GM13977 (cell line): ENCODE measurements at places on chromosomes 5 and 9.

DNA sequence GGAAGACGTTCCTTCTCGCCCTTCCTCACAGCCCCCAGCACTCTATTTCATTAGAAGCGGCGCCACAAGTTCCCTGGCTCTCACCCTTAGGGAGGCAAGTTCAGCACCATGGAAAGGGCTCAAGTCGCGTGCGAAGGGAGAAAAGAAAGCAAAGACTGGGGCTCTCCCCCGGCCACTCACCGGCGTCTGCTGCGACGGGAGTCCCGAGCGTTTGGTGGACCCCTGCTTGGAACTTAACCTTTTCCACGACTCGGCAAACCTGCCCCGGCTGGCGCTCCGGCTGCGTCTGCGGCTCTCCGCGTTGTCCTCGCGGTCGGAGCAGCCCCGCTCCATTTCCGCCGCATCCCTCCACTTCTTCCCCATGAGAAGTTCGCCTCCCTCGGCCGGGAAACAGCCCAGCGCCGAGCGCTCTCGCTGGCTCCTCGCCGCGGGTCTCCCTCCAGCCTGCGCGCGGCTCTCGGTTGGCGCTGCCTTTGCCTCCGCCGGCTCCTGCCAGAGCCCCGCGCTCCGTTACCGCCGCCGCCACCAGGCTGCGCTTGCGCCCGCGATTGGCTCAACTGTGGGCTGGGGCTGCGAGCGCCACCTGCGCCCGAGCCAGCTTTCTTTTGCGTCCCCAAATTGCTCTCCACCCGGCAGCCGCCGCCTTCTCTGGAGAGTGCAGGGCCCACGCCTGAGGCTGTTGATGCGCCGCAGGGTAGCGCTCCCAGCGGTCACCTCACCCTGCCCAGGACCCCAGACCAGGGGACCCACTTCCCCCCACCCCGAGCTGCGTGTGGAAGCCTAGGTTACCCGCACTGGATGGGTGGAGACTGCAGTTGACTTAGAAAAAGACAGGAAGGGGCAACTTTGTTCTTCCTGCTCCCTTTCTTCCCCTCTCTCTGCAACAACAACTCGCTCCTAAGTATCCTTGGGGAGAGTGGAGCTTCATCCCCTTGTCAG lies 321.6 kb downstream of the CEMIP2 start:
- DNase-seq: peak; percentile 68

DNA sequence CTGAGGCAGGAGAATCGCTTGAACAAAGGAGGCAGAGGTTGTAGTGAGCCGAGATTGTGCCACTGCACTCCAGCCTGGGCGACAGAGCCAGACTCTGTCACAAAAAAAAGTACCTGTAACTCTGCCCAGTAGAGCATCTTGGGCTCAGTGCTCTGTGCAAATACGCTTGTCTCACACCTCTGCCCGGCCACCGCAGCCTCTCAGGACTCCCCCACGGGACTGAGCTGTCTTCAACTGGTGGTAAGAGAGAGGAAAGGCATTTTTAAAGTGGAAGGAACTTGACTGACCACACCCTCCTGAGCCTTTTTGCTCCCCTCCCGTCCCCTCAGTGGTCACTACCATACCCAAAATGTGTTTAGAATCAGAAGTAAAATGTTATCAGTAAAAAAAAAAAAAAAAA lies 174.3 kb upstream of the PIK3R1 start:
- no peak for DNase-seq

DNA sequence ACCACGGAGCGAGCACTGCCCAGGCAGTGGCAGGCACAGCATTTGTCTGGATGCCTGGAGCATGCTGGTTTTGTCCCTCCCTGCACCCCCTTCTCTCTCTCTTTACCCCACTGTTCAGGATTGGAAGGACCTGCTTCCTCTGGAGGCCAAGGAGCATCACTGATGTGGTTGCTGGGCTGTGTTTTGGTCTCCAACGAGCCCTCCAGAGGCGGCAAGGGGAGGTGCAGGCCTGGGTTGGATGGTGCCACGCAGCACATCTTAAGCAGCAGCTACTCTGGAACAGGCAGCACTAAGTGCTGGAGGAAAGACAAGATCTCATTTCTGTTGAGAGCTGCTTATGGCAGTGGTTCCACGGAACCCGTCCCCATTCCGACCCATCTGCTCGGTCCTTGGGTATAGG lies 139.6 kb downstream of the CMYA5 start:
- DNase-seq: no peak

GRCh38 chr5:66362687-66363086 lies 218.6 kb downstream of the SREK1 start:
- DNase-seq: no peak

GRCh38 chr9:98900725-98901124 lies 43.0 kb upstream of the COL15A1 start:
- no peak for DNase-seq

DNA sequence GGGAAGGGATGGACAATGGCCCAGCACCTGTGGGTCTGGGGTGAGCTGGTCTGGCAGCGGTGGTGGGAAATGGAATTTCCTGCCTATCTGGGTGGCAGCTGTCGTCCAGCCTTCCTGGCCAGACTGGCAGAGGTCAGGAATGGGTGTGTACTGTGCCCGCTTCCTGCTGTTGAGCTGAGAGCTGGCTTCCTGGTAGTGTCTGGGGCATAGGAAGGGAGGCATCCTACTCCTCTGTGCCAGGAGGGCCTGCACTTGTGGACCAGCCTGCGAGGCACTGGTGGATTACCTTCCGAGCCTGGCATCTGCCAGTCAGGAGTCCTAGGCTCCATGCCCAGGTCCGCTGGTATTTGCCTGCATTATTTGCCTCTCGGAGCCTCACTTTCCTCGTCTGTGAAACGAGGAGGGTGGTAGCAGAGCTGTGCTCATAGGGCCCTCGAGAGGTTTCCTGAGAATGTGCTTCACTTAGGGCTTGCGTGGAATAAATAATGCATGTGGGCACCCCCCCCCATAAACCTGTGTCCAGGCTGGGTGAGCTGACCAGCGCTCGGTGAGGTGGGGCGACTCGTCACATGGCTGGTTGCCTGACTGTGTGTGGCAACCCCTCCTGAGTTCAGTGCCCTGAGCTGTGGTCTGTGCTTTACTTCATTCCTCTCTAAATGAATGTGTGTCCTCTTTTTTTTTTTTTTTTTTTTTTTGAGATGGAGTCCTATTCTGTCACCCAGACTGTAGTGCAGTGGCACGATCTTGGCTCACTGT lies 47.7 kb downstream of the HMCN2 start:
- no peak for DNase-seq

DNA sequence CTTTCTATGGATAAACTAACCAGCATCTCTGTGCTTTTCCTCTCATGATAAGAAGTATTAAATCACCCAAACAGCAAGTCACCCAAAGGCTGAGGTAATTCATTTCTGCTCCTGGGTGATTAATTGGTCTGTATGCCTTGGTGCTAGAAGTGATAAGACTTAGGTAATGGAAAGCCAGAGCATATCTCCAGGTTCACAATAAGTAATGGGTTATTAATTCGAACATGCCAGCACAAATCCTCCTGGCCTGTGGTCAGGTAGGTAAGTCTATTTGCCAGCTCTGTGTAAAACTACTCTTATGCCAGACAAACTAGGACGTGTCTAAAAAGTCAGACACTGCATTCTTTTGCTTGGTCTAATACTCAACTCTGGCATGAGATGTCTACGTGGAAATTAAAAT lies 11.2 kb upstream of the ENC1 start:
- DNase-seq: no peak

GRCh38 chr5:570886-571285 lies 41.3 kb upstream of the CEP72 start:
- DNase-seq: no peak

DNA sequence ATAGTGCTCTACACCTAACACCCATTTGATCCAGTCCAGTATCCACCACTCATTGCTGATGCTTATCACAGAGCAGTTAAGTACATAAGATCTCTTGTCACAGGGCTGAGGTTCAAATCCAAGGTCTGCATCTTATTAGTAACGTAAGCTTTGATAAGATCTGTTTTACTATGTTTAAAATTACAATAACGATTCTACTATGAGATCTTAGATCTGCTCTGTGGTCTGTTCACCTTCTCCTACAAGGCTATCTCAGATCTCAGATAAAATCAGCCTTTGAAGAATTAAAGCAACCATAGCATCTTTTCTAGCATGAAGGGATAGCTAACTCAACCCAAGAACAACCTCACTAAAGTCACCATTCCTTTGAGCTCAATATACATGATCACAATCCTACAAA lies 431.0 kb upstream of the RORB start:
- no peak for DNase-seq

DNA sequence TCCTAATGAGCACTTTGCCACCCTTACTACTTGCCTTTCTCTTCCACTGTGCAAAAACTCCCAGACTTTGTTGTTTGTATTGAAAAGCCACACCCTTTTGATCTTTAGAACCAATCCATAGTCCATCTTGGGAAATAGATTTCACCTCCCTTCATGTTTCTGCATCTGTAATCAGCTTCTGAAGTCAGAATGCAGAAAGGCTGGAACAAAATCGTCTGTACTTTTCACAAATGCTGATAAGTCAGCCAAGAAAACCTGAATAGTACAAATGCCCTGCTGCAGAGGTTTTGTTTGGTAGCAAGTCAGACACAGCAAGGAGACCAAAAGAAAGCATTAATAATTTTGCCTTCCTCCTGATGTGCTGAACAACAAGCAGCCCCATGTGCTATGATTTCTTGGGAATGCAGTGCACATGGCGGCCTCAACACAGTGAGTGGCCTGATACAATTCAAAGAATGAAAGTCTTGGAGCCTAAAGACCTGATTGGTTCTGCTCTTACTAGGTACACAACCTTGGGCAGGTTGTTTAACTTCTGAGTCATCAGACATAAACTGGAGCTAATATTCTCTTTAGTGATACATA lies 59.2 kb upstream of the STK32A start:
- no peak for DNase-seq

GRCh38 chr9:119453980-119454379 lies 84.7 kb upstream of the BRINP1 start:
- DNase-seq: no peak

DNA sequence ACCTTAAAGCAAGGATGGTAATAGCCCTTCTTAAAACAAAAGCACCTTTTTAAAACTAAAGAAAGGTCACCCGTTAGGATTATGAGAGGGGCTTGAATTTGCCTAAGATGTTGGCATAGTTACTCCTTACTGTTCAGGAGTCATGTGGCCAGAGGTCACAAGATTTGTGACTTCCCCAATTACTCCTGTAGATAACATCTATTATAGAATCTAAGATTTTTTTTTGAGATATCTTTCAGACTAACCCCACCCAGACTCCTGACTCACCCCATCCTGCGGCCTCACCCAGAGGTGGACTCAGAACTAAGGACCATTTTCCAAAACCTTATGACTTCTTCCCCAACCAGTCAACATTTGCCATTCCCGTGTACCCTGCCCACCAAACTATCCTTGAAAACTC lies 2.4 kb downstream of the CD180 start:
- no peak for DNase-seq

DNA sequence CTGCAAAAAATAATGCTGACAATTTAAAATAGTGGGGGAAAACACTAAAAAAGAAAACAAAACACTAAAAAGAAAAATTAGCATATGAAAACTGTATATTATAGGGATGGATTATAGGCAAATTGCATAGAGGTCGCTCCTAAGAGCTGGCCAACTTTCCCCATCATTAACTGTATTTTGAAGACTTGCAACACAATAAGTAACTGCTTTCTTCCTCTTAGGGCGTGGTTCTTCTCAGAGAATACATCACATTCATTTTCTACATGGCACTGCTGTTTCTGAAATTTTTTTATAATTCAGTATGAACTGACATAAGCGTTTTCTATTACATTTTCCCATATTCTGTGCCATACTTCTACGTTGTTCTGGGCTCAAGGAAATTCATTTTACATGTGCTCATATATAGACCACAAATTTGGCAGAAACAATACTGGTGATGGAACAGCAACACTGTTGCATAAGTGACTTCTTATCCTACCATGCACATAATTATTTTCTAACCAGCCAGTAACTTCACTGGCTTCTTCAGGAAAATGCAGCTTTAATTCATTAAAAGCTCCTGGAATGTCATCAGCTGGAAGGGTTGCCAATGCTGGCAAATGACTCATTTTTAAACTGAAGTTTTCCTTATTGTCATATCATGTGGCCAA lies 171.2 kb upstream of the DMAC1 start:
- no peak for DNase-seq

GRCh38 chr5:2736872-2737271 lies 14.6 kb downstream of the IRX2 start:
- no peak for DNase-seq
